ENCODE measurements at places on chromosomes 7 and 10.

DNA sequence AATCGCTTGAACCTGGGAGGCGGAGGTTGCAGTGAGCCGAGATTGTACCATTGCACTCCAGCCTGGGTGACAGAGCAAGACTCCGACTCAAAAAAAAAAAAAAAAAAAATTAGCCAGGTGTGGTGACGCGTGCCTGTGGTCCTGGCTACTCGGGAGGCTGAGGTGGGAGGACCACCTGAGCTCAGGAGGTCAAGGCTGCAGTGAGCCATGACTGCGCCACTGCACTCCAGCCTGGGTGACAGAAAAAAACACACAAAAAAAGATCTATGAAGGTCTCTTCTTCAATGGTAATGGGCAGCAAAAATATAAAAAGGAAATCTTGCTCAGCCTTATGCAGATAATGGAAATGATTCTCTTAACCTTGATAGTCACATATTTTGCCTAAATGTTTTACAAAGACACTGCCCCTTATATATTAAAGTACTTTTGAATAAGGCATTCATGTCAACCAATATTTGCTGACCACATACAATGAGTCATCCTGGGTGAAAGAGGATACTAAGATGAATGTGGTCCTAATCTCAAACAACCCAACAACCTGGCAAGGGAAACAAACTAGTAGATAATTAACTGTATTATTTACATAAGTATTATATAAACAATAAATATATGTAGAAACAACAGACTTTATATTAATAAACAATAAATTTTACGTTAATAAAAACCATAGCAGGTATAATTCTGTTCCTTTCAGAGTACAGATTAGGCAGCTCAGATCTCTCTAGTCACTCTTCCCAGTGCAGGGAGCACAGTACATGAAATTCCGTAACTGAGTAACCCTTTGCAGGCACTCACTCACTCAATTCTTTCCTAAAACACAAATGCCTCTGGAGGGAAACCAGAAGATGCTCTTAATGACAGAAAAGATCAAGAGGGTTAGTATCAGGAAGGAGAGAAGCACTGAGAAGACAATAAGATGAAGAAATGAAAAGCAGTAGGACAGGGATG, 8.1 kb downstream of the TOMM7 start:
- no peak for DNase-seq

DNA sequence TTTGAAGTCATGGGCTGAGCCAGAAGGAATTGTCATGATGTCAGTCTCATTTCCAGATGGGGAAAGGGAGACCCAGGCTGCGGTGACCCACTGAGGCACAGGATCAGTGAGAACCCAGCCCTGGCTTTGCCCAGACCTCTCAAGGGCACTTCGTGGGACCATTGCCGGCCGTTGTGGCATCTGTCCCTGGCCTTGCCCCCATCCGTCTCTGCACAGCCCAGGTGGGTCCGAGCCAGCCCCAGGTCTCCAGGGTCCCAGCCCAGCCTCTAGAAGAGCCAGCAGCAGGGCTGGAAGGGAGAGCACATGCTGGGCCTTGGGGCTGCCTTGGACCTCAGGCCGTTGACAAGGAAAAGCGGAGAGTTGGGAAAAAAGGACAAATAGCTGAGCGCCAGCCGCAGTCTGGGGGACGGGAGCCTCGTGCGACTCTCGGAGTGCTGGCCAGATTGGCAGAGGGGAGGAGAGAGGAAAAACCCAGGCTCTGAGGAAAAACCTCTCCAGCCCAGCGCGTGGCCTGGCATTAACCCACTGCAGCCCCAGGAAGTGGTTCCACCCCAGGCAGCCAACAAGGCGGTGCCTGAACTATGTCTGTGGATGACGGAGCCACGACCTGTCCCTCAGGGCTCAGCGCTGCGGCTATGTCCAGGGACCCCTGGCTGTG, 30.2 kb downstream of the GRIFIN start:
- no peak for DNase-seq

GRCh38 chr7:24574386-24574785, 1.1 kb downstream of the PALS2 start:
- no peak for DNase-seq

GRCh38 chr7:26153823-26154783, 2.1 kb downstream of the NFE2L3 start:
- no peak for DNase-seq

GRCh38 chr10:78299851-78300468, 266.3 kb downstream of the RPS24 start:
- no peak for DNase-seq

DNA sequence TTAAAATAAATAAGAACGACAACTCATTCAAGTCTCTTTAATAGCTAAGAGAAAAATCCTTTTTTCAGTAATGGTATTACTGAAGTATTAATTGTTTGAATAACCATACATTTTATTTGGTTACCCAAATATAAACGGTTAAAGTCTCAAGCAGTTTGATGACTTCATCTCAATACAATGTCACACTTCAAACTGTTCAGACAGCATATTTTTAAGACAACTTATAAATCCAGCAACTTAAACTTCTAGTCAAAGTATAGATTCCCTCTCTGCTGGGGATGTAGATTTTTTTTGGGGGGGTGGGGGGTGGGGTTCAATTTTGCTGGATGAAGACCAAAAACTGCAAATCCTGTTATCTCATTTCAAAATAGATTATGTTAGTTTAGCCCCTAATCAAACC, 42.0 kb downstream of the GNA12 start:
- DNase-seq: no peak

- peak; percentile 69 for DNase-seq
Measured at GRCh38 chr7:6271060-6271658, 1.3 kb downstream of the CYTH3 start.

GRCh38 chr10:1360558-1361164, 304.5 kb downstream of the WDR37 start:
- peak; percentile 46 for DNase-seq

DNA sequence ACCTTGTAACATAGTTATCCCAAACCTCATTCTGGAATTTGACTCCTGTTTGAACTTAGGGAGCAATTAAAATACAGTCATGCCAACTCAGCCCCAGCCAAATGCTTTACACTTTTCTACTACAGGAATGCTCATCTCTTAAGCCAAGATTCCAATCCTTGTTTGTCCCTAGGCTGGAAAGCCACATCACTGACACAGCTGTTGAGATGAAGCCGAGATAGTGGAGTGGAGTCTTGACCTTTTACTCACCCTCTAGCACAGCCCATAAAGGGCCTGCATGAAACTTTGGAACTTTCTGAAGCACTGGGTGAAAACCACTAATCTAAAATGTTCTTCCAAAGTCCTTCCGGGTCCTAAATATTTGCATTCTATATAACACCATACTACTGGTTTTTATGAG, 247.3 kb downstream of the ETV1 start:
- no peak for DNase-seq

DNA sequence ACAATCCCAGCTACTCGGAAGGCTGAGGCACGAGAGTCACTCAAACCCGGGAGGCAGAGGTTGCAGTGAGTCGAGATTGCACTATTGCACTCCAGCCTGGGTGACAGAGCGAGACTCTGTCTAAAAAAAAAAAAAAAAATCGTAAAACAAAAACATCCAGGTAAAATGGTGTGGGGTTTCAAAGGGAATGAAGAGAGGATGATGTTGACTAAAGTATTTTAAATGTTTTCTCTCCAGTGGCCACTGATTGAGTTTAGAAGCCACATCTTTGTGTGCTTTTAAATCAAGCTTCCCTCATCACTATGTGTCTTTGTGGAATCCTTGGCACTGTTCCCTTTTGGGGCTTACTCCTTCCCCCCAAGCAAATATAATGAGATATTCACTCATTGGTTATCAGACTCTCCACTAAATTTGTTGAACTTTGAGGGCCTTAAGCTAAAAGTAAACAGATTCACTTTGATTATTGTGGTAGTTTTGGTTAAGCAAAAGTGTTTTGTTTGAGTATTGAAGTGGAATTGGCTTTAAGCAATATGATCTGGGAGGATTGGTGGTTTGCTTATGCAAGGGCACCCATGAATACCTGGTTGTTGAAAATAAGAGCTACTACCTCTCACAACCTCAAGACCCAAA, 162.9 kb downstream of the CDK14 start:
- no peak for DNase-seq

GRCh38 chr7:21934808-21935207, 10.9 kb downstream of the CDCA7L start:
- no peak for DNase-seq

DNA sequence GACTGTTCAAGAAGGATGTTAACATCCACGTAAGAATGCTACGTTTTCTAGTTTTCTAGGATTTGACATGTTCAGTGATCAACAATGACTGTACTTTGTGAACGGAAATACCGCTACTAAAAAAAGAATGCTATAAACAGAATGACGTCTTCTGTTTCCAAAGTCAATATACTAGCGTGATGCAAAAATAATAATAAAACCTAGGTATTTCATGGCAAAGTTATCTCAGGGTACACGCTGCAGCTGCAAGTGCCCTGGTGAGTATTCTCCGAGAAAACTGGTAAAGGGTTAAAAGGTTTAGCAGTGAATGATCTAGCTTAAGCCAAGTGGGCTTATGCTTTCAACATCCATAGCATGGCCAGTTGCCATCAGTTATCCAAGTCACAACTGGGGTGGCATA, 653.3 kb upstream of the PFKP start:
- DNase-seq: no peak

- no peak for DNase-seq
Measured at GRCh38 chr7:24653316-24654085, 80.2 kb downstream of the PALS2 start.

GRCh38 chr7:75914169-75914654, 743 bp upstream of the POR start:
- DNase-seq: no peak

- DNase-seq: no peak
Measured at GRCh38 chr7:144513334-144513733, 109.8 kb upstream of the NOBOX start.

- no peak for DNase-seq
Measured at GRCh38 chr10:24915304-24915703, 37.1 kb downstream of the PRTFDC1 start.

DNA sequence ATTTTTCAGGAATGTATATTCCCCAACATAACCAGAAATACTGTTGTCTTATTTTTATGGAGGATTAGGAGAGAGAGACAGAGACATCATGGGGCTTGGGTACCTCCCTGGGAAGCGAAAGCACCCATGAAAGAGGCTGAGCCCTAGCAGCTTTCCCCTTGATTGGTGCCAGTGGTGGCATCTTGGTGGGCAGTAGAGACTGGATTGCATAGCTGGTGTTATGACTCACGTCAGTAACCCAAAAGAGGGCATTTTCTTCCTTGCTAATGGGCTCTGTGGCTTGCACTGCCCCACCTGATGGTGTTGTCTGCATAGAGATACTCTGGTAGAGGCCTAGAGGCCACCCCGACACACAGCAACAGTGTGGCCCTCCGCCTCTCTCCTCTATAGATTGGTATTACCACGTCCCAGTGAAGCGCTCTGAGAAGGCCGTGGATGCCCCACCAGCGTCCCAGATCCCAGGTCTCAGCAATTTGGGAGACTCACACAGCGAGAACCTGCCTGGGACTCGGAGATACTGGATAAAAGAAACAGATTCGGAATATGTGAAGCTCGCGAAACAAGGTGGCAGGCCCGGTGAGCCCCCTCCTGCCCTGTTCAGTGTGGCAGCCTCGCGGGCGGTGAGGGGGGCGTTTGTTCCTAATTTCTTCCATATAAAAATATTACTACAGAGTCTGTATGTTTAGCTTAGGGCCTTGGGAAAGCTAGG, 5.8 kb downstream of the C7orf57 start:
- no peak for DNase-seq

- DNase-seq: no peak
Measured at GRCh38 chr7:20745702-20746101, 41.0 kb downstream of the SP8 start.

DNA sequence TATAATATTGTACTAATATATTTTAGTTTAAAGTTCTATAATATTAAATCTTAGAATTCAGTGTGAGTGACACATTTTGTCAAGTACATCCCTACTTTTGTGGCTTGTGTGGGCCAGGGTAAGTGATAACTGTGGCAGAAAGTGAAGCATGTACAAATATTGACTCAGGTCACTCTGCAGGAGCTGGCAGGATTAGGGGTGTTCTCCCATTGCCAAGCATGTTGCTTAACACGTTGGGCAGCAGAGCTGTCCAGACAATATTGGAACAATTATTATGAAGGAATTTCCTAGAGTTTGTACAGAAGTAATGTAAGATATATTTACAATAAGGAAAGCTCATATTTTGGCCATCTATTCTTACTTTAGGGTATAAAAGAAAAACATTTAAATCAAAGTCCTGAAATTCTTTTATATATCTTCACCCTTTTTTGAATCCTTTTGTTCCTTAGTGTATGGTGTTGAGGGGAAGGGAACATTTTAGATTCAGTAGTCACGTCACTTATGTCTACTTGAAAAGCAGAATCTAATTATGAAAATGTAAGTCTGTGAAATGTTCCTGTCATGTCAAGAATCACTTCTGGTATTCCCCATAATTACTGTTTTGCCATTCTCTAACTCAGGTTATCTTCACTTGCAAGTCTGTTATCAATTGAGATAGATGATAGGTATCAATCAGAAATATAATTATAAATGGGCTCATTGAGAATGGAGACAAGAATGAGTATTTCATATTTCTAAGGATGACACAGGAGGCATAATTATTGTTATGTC, 4.0 kb downstream of the HDAC9 start:
- no peak for DNase-seq

- DNase-seq: peak; percentile 47
Measured at GRCh38 chr10:74753442-74754211, 72.8 kb upstream of the KAT6B start.

DNA sequence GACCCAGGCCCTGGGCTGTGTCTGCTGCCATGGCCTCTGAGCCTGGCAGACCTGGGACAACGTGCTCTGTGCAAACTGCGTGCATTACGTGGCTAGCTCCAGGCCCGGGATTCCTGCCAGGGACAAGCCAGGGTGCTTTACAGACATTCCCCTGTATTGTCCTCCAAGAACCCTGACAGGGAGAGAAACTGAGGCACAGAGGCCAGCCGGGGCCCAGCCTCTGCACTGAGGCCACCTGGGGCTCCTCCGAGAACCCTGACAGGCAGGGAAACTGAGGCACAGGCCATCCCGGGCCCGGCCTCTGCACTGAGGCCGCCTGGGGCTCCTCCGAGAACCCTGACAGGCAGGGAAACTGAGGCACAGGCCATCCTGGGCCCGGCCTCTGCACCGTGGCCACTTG, 64.9 kb downstream of the CFAP46 start:
- DNase-seq: no peak

GRCh38 chr10:128606055-128606454, 479.8 kb upstream of the MKI67 start:
- no peak for DNase-seq

GRCh38 chr10:56585447-56586171, 224.6 kb upstream of the ZWINT start:
- DNase-seq: no peak

DNA sequence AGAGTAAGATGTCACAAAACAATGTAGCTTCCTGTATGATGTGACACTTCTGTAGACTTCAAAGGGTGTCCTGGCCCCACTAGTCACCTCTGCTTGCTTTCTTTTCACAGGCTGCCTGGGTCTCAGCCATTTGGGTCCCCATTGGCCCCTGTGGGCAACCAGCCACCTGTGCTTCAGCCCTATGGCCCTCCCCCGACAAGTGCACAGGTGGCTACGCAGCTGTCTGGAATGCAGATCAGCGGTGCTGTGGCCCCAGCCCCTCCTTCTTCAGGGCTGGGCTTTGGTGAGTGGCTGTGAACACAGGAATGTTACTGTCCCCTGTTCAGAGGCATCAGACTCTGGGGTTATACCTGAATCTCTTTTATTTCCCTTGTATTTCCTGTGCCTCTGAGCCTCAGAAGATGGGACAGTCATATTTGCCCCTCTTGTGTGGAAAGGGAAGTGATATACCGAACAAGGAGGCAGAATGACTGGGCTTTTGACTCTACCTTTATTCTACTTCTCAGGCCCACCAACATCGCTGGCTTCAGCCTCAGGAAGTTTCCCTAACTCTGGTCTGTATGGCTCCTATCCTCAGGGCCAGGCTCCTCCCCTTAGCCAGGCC, 15.4 kb downstream of the SEC24C start:
- no peak for DNase-seq
